Fibroblast of lung (primary cell): ENCODE measurements at places on chromosomes 2 and 18.

DNA sequence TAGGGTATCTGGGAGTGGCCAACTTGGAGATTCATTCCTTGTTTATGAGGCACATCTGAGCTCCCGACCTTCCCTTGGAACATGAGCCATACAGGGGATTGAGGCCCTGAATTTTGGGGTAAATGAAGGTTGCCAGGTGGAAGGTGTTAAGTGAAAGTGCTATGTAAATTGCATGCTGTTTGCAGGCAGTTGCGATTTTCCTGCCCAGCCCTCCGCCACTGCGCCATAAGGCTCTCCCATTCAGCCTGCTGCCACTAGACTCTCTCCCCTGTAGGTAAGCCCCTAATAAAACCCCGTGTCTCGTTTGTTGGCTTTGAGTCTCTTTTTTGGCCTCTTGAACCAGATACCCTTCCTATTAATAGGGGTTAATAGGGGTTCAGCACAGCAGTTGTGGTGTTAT, 33.8 kb downstream of the PCARE start:
- no peak for DNase-seq

DNA sequence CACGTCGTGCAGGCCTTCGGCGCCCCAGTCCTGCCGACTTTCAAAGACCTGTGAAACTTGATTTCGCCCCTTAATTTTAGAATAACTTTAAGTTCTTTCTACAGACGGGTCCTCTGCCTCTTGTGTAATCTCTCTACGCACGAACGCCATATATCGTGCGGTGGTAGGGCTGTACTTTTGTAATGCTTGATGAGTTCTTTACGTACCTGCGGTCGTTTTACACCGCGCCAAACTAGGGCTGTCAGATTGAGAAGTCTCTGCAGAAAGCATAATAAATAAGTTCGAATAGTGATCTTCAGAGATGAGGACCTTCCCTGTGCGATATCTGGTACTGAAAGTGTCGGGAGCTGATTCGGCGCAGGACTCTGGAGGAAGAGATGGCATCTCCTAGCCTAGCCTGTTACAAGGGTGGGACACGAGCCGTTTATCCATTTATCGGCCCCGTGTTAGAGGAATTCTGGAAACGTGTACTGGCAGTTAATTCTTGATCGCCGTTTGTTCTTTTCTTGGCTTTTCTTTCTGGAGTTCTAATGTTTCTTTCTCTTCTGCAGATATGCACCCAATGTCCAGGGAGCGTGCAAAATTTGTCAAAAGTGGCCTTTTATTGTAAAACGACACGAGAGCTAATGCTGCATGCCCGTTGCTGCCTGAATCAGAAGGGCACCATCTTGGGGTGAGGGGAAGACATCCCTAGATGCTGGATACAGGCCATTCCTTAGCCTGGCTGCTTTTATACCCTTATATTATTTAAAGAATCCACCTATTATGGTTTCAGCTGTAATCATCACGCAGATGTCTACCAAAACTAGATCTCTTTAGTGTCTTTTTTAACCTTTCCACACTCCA, 781 bp upstream of the SLC5A6 start:
- peak; percentile 76 for DNase-seq

- DNase-seq: peak; percentile 54
Measured at GRCh38 chr2:163682695-163683094, 53.1 kb downstream of the FIGN start.

- DNase-seq: peak; percentile 9
Measured at GRCh38 chr2:148554459-148555247, 89.9 kb upstream of the EPC2 start.

DNA sequence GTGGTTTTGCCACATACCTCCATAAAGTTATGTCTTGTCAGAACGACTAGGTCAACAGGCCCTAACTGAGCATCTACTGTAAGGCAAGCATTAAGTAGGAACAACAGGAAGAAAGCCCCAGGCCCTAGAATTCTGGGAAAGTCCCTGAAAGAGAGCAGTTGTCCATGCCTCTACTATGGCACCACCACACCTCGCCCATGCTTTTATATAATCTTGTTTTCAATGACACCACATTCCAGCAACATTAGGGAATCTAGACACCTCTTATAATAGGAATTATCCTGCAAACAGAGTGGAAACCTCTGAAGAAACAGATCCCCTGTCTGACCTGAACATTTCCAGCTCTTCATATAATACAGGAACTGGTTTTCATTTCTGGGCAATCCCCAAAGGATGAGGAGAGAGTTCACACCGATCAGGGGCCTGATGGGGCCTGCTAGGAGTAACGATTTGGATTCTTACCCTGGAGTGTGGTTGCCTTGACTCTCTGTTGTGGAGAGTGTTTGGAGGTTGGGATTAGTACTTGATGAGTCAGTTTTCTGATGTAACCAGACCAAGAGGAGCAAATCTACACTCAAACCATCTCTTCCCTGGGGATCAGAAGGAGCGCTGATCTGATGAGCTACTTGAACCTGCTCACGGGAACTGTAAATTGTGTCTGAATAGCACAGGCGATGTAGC, 31.9 kb upstream of the CEP68 start:
- peak; percentile 82 for DNase-seq

DNA sequence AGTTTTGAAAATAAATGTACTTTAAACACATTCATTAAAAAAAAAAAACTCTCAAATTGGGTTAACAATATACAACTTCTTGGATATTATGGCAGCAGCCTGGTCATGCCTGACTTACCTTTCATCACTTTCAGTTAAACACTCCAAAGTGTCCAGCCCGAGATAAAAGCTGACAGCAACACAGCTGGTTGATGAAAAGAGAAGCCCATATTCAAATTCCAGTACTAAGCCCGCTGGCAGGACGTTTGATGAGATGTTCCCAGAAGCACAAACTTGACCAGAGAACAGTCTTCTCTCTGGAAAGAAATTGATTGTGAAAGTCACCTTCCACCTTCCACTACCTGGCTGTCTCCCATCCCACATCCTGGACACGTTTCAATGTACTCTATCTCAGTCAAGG, 586.3 kb downstream of the TDRD15 start:
- no peak for DNase-seq

GRCh38 chr2:176789751-176790150, 422.8 kb upstream of the HNRNPA3 start:
- no peak for DNase-seq

GRCh38 chr18:21700528-21701075, 4.0 kb downstream of the ABHD3 start:
- no peak for DNase-seq

- no peak for DNase-seq
Measured at GRCh38 chr2:126506786-126507185, 149.2 kb upstream of the GYPC start.
